ENCODE measurements at places on chromosomes 5 and 9. TPM values are rescaled to one million over a fixed set of nuclear protein-coding genes. Genes with fewer than 3 reads are reported as not detected.

The SLC45A2 gene
- total RNA-seq = not detected

The SLC23A1 gene
- total RNA-seq = 0.39 TPM

The WDR70 gene
- 17.8 TPM for total RNA-seq

The NIPAL4 gene
- total RNA-seq = 0.03 TPM

The PCDHA11 gene
- total RNA-seq = not detected

The SLCO6A1 gene
- not detected for total RNA-seq

The MYORG gene
- 29.5 TPM for total RNA-seq

The BASP1 gene
- total RNA-seq = not detected

The GRXCR2 gene
- total RNA-seq = not detected

The TPPP gene
- total RNA-seq = 20.7 TPM

The SLC9A3 gene
- total RNA-seq = 11.5 TPM

The HAVCR1 gene
- total RNA-seq = not detected

The SH3RF2 gene
- total RNA-seq = 15.9 TPM

The TENT4A gene
- total RNA-seq = 36.5 TPM

The DOK3 gene
- total RNA-seq = 1.9 TPM

The SPARC gene
- total RNA-seq = not detected

The TEK gene
- 0.15 TPM for total RNA-seq

The GMCL2 gene
- not detected for total RNA-seq

The FAM221B gene
- total RNA-seq = 0.16 TPM

The LCP2 gene
- total RNA-seq = not detected

The LHX3 gene
- not detected for total RNA-seq

The HMMR gene
- total RNA-seq = 18.3 TPM

The PAEP gene
- not detected for total RNA-seq

The CCDC192 gene
- not detected for total RNA-seq
